AG08396 (cell line): ENCODE measurements at places on chromosomes 16 and 17.
A peak's percentile ranks its signal among the peaks of the same experiment; 100 is the strongest.

DNA sequence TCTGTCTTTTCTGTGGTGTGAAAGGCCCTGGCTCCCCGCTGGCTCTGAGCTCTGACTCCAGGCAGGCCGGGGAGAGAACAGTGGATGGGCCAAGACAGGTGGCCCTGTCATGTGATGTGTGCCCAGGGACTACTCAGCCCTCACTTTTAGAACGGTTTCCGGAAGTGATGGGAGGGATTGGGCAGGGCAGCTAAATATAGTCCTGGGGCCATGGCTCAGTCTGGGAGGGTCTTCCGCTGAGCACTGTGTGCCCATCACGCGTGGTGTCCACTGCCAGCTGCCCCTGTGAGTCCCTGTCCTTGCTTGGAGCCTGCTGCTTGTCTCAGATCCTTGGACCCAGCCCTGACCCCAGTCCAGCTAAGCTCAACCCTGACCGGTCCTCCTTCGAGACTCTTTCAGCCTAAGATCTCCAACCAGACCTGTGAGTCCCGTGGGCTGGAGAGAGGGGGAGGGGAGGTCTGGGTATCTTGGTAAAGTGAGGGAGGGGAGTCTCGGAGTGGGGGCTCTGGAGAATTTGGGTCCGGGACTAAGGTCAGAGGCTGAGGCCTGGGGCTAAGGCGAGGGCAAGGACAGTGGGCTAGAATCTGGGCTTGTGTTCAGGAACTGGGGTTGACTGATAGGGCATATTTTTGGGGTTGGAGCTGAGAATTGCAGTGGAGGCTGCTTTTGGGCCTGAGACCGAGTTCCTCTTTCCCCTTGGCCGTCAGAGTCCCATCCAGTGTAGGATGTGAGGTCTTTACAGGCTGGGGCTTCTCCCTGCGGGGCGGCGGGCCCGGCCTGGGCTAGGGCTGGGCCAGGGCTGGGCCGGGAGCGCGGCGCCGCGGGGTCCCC lies at the start of gene TRIM72:
TRIM72 (plus strand) TSS at position 243 of the 831 bp plus-strand sequence. CDS start 620 bp downstream, outside the sequence.
- DNase-seq = no peak

GRCh38 chr17:33140413-33141099 lies 148.9 kb downstream of the SPACA3 start:
- DNase-seq = no peak

- DNase-seq = no peak
Measured at GRCh38 chr17:57873261-57874057, 23.6 kb upstream of the MRPS23 start.

GRCh38 chr17:74919440-74920305 lies 3.4 kb downstream of the USH1G start:
- DNase-seq = no peak

- DNase-seq = no peak
Measured at GRCh38 chr16:17327664-17328335, 143.0 kb downstream of the XYLT1 start.

GRCh38 chr16:89343501-89344457 lies 126.3 kb downstream of the ZNF778 start:
- DNase-seq = no peak

DNA sequence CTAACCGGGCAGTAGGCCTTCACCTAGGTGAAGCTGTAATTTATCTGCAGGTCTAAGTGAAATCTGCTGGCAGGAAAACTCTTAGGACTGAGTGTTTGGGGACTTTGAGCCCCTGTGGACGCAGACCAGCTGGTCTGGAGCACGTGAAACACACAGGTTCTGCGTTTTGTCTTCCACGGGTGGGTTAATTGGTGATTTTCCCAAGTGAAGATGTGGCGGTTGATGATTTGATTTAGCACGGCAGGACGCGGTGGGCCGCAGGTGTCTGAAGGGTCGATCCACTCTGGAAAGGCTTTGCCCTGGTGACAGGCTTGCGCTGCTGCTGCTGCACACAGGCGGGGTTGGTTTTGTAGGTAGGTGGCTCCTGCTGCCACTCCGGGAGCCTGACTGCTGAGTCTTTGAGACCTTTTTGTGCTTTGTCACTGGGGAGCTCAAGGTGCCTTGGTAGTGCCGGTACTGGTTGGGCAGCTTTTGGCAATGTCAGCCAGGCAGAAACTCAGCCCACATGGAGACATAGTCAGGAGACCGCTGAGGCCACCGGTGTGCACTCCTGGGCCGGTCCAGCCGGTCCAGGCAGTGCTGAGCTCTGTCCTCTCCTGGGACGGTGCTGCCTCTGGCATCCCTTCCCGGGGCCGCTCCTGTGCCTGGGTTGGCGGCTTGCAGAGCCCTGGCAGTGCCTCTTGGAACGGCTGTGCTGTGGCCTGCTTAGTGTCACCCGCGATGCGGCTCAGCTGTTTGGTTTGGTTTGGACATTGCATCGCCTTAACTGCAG lies 2.3 kb downstream of the BAIAP2 start:
- DNase-seq = no peak

DNA sequence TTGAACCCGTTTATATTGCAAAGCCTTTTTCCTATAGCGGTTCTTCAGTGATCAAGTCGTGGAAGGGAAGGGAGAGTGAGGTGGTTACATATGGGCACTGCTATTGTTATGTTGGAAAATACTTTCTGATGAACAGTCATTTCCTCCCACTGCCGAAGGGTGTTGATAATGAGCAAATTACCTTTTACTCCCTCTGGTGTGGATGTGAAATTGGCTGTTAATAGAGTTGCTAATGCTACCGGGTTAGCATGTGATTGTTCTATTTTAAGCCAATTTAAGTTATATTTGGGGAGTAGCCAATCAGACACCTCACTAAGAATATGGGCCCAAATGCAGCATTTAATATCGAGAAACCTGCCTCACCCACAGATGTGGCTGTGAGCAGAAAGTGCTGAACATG lies 15.6 kb upstream of the PMFBP1 start:
- no peak for DNase-seq

DNA sequence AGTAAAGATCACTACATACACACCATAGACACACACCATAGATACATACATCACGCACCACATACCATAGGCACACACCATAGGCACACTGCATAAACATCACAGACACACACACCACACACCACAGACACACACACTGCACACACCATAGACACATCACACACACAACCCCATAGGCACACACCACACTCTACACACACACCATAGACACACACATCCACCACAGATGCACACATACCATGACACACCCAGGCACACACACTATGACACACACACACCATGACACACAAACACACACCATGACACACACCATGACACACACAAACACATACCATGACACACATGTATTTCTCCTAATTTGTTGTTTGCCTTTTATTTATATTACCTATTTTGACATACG lies 14.1 kb downstream of the TBC1D16 start:
- no peak for DNase-seq

GRCh38 chr17:82893779-82894178 lies 54.0 kb upstream of the ZNF750 start:
- DNase-seq = no peak

GRCh38 chr17:29007456-29007855 lies 1.6 kb upstream of the SEZ6 start:
- DNase-seq = no peak

- DNase-seq = no peak
Measured at GRCh38 chr17:73546770-73547536, 97.3 kb downstream of the SDK2 start.

DNA sequence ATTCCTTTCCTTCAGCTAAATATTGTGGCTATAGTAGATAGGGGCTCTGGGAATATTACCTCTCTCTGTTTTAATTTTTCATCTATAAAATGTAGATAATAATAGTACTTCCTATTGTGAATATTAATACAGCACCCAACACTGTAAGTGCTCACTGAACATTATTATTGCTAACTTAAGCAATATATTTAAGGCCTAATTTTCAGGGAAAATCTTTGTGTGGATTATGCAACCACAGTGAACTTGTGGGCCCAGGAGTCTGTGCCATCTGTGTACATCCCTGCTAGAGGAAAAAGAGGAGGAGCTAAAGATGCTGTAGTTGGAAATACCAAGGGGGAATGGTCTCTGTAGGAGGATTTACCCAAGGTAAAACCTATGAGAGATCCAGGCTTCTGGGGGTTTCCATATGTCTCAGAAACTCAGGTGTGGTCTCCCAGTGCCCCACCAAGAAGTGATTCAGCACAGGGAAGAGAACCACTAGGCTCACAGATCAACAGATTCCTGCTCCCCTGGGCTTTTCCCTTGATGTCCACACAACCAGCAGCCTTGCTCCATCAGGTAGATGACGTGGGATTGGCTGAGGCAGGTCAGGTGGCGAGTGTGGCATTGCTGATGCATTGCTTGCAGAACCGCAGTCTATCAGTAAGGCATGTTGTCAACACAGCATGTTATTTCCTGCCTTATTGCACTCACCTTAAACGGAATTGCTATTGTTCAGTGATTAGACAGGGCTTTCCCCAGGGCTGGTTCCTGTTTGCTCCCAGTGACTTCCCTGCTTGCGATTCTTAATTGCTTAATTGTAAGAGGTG lies 1.6 kb upstream of the N4BP1 start:
- DNase-seq = no peak

DNA sequence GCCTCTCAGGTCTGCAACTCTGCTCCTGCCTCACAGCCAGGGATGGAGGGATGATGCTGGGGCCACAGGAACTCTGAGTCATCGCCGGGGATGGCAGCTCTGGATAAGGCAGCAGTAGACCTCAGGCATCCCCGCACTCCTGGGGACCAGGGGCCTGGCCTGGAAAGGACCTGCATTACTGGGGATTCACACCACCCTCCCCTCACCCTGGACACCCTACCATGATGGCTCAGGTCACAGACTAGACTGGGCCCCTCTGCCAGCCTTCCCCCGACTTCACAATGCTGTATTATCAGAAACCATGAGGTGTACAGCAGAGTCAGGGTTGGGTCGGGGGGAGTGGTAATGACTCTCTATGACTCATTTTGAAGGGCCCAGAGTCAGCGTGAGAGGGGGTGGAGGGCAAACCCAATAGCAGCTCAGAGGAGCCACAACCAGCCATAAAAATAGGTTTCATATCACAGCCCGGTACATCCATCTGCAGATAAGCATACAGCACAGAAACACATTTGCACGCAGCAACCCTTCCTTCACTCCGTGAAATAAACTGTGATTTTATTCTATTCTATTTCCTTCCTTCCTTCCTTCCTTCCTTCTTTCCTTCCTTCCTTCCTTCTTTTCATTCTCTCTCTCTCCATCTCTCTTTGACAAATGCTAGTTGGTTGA lies 28.8 kb downstream of the DYNLRB2 start:
- peak; percentile 44 for DNase-seq

GRCh38 chr16:61460020-61460419 lies 576.2 kb downstream of the CDH8 start:
- no peak for DNase-seq

DNA sequence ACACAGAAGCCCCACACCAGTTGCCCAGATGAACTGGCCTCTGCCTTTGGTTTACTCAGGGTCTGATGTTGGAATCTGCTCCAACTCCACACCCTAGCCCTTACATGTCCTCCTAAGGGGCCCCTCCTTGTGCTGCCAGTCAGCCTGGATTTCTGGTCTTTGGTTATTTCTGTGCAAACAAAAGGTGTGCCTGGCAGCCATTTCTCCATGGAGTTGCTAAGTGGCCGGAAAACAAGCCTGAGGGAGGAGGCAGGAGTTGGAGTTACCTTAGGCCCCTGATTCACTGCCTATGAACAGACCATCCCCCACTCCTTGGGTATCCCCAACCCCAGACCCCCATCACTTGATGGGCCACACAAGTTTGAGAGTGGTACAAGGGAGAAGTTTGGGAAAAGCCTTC lies 4.4 kb upstream of the ALKBH5 start:
- DNase-seq = no peak

GRCh38 chr17:30942308-30943079 lies 20.7 kb downstream of the ADAP2 start:
- no peak for DNase-seq

- no peak for DNase-seq
Measured at GRCh38 chr17:40309949-40310510, 1.1 kb downstream of the RARA start.

DNA sequence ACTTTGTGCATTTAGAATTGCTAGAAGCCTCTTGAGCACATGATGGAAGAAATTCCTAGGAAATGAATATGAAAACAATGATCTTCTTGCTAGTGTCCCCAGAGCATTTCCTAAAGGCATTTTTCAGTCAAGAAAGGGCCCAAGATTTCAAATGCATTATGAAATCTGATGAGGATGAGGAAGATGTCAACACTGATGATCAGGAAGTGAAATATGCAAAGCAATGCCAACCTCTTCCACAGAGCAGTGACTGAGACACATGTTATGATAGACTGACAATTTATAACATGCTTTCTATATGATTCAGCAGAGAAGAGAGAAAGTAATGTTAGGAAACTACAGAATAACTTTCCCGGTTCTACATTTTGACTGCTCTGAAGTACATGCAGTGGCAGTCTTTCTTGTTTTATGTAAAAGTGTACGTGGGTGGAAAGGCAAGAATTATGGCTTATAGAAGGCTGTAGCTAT lies 859.1 kb upstream of the GOT2 start:
- peak; percentile 43 for DNase-seq

GRCh38 chr17:65824901-65825300 lies 263.5 kb upstream of the AXIN2 start:
- no peak for DNase-seq

DNA sequence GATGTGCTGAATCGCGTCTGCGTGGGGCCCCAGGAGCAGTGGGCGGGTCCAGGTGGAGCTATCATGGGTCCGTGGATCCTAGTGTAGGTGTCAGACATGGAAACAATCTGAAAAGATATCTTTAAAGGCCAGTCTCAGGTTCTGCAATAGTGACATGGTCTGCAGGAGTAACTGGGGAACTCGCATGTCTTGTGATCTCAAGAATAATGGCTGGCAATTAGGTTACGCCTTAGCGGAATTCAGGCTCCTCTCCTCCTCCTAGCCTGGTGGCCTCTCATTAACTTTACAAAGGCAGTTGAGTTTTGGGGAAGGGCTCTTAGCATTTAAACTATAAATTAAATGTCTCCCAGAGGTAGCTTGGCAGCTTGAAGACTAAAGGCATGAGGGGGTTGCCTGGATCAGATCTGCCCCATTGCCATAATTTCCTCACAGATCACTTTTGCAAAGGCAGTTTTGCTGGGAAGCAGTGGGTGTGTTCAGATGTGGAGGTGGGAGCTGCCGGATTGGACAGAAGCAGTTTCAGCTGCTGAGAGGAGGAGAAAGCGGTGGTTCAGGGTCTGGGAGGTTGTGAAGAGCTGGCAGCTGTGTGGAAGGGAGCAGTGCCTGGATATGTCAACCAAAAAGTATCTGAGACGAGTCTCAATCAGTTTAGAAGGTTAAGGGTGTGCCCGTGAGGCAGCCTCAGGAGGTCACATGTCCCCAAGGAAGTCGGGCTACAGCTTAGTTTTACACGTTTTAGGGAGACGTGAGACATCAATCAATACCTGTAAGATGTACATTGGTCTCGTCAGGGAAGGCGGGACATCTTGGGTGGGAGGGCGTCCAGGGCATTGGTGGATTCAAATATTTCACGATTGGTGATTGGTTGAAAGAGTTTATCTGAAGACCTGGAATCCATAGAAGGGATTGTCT lies 2.7 kb downstream of the TBCD start:
- DNase-seq = no peak

DNA sequence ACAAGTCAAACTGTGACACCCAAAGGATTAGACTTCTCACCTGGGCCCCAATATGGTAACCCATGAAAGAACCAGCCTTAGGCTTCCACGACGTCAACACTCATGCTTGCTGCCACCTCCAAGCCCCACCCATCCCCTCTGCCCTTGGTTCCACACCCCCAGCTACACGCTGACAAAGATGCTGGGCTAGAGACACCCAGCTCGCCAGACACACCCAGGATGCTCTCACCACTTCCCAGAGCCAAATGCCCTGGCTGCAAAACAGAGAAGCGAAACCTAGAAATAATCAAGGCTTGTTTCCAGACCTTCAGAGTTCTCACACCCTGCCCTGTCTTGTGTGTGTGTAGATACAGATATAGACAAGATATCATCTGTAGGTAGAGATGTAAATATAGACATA lies 26.0 kb upstream of the ADCY9 start:
- DNase-seq = no peak
